ENCODE measurements at places on chromosomes 2 and 18.

DNA sequence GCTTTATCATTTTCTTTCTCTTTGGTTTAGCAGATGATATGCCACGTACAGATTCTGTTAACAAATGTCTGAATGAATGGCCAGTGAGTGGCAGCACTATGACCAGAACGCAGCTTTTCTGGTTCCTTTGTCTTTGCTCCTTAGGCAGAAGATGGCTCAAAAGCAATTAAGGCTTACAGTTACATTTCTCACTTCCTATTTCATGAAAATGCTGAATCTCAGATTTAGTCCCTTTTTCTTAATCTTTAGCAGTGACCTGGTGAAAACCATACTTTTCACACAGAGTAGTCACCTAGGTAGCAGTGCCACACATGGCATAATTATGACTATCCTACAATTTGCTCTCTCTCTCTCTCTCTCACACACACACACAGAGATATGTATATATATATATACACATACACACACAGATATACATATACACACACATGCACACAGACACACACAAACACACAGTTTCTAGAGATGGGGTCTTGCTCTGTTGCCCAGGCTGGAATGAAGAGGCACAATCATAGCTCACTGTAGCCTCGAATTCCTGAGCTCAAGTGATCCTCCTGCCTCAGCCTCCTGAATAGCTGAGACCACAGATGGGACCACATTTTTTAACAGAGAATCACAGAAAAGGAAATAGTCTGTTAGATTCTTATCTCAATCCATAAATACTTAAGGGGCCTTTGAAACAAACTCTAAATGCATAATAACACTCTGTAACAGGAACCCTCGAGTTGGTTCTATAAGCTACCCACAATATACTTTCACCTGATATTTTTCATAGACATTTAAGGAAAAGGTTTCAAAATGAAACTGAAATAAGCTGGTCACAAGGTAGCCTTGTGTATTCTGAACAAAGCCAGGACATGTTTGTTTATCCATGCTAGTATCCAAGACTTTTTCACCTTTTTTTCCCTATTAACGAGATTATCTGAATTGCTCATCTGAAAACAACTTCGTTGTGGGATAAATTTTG lies 11.6 kb downstream of the PDE6D start:
- DNase-seq, result no peak

DNA sequence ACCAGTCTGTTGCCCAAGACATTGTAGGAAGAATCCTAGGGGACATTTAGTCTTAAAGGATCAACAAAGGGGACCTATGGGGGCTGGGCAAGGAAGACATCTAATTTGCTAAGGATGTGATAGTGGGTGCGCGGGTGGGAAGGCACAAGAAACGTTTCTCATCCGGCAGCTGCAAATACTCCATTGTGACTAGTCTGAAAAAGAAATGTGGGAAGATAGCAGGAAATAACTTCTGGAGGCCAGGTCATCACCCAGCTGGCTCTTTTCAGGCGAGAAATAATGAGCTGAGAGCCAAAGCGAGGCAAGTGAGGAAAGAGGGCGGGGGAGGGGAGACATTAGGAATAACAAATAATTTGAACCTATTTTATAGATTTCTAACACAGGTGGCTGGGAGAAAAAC lies 70.3 kb upstream of the NCK2 start:
- no peak for DNase-seq

DNA sequence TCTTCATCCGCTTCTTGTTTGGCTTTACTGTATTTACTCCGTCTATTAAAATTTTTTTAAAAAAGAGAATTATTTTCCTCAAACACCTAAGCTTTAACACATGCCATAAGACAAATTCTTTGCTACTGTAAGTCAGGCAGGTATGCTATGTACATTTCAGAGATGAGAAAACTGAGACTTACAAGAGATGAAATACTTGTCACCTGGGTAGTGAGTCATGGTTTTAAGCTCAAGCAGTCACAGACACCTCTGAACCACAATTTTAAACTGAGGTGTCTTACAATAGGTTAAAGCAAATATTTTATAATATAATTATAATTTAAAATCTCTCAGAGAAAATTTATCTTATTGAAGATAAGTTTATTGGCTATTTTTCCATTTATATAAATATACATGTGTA lies 126.0 kb downstream of the EPHA4 start:
- no peak for DNase-seq

GRCh38 chr2:72920318-72921087 lies 3.2 kb downstream of the EMX1 start:
- no peak for DNase-seq

GRCh38 chr2:230827774-230828271 lies 36.9 kb upstream of the ITM2C start:
- DNase-seq, result no peak

DNA sequence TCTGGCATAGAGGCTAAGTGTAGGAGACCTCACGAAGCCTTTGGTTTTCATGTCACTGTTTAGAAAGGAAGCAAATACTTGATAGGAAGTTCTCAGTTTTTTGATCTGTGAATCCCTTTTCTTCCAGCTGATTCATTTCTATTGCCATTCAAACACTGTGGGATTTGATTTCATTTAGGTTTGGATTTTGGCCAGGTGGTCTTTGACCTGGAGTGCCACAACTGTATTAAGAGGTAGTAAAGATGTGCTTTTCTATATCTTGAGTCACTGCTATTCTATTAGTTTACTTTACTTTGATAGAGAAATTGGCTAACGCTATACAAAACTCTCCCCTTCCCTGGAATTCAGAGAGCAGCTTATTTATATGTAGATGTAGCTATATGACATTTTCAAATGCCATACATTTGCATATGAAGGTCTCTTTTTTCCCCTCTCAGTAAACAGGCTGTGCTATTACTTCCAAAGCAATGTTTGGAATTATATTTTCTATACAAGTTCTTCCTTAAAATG lies 132.4 kb upstream of the CAVIN2 start:
- DNase-seq, result no peak
